Mesothelial cell of epicardium (in vitro differentiated cells): ENCODE measurements at places on chromosomes 7 and 10. TPM values are rescaled to one million over a fixed set of nuclear protein-coding genes. Genes with fewer than 3 reads are reported as not detected.

Gene TRIM50
- not detected in 3 replicates for total RNA-seq

- DNase-seq = no peak
These were observed 115.6 kb downstream of the CDK6 start for GRCh38 chr7:92720604-92721350.

Gene AIFM2
- total RNA-seq = 9.5 to 10.4 TPM (median 9.9 TPM) in 3 replicates

- DNase-seq = no peak
These were observed 11.0 kb downstream of the RASGEF1A start for GRCh38 chr10:43255634-43256431.

Gene FAM241B
- total RNA-seq = 19.2 to 20.9 TPM (median 20.1 TPM) in 3 replicates

DNA sequence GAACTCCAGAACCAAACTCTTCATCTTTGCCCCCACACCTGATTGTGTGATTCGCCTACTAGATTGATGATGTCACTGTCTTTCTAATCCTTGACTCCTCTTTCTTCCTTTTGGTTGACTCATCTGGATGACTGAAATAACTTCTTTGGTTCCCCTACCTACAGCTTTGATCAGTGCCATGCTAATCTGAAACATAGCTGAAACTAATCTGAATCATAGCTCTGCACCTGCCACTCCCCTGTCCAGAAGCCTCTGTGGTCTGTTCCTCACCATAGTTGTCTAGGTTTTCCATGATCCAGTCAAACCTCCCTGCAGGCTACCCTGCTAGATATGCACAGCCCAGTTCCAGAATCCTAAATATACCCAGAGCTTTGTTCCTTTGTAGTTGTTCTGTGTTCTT, 51.9 kb downstream of the ZNF365 start:
- DNase-seq = no peak

Gene NAT16
- total RNA-seq = not detected in 3 replicates

DNA sequence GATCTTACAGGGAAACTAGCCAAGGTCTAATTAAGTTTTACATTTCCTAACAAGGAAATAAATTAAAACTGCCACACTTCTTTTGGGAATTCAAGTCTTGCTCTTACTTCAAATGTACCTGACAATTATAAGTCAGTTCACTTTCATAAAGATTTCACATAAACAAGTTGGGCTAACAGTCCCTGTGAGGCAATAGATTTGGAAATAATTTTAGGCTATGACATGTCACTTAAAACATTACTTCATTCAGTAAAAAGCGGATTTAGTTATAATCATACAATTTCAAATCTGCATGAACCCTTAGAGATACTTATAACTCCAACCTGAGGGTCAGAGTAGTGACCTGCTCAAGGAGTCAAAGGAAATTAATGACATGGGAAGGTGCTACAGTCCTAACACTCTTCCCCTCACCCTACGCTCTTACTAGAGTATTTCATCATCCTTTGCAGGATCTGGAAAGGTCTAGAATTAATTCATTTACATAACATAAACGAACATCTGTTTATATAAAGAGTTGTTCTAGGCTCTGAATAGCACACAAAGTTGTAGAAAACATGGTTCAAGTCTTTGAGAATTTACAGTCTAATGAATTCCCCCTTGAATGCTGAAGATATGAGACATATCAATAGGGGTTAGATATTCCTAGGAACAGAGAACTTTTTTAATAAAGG, 32.3 kb upstream of the DNAJB12 start:
- no peak for DNase-seq

Gene TMEM178B
- 0.11 to 0.31 TPM (median 0.16 TPM) in 3 replicates for total RNA-seq

- no peak for DNase-seq
These were observed 916 bp upstream of the EEPD1 start for GRCh38 chr7:36151921-36152755.

DNA sequence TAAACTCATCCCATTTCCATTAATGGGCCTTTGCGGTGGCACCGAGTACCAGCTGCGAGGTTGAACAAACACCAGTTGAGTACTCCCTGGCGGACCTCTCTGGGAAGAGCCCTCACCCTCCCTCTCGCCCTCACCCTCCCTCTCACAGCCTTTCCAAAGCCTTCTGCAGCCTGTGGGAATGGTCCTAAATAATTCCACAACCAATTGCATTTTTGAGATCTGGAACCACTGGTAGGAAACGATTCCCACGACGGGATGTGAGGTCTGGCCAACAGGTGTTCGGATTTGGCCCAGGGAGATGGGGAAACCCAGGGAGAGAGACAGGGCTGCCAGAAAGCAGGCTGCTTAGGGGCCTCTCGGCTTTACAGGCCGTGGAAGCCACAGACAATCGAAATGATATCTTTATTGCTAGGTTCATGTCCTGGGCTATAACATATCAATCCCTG, 5.3 kb downstream of the PTF1A start:
- DNase-seq = no peak

GRCh38 chr7:139886899-139887298, 57.8 kb downstream of the TBXAS1 start:
- DNase-seq = no peak

DNA sequence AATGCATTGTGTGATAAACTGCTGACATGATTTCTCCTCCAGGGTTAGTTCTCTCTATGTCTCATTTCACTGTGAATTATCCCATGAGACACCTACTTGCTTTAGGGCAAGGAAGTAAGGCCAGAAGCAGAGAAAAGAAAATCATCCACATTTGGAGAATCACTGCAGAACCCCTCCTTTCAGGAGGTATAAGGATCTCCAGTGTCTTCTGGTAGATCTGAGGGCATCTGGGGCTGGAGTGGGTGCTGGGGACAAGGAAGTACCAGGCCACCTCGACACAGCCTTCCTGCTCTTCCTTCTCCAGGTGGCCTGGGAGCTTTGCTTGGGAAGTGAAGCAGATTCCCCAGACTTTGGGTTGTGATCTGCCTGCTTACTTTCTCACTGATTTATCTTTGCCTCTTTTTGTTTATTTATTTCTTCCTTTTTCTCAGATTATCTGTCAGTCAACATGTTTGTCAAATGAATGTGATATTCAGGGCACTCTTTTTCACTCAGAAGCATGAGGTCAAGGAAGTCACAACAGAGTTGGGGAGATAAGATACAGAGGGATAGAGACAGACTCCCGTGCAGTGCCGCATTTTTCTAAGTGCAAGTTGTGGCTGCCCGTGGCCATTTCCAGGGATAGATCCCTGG, 12.4 kb upstream of the CAMK2G start:
- no peak for DNase-seq

DNA sequence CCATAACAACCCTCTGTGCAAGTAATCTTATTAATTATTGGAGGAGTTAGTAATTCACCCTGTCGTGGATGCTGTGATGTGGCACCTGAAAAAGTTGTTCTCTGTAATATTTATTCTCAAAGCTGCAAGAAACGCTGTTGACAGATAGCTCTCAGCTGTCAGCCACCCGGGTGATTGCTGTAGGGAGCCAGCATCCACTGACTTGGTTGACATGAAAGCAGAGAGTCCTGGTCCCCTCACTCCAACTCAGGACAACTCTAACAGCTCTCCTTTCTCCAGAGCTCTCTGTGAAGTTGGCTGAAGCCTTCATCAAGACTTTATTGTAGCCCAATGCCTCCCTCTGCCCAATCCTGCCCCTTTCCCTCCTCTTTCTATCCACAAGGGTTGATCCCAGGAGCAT, 98.0 kb downstream of the FAM107B start:
- no peak for DNase-seq

DNA sequence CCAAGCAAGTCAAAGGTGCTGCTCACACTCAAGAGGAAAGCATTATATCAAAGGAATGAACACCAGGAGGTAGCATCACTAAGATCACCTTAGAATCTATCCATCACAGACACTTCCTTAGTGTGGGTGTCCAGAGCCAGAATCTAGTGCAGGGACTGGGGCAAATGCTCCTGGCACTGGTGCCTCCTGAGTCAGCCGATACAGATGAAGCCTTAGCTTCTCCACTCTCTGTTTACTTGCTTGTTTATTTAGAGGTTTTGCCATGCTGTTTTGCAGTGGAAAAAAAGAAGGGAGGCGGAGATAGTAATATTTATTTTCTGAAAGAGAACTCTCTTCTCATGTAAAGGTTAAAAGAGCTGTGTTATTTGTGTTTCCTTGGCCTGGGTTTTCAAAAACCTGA, 303.1 kb downstream of the WDR11 start:
- no peak for DNase-seq

Gene ZNF3
- 78.6 to 85.9 TPM (median 81.1 TPM) in 3 replicates for total RNA-seq

Gene PAX4
- total RNA-seq = not detected in 3 replicates

GRCh38 chr7:72313906-72314305, 98.2 kb downstream of the CALN1 start:
- DNase-seq = no peak

Gene SUN3
- not detected in 3 replicates for total RNA-seq
